Uterus (tissue), 4 donors: ENCODE measurements at places on chromosomes 16 and 17.

GRCh38 chr16:82055117-82055516 lies 20.1 kb downstream of the HSD17B2 start:
- no peak for DNase-seq

- DNase-seq = peak; percentile 84
Measured at GRCh38 chr17:40550608-40551007, 14.7 kb downstream of the CCR7 start.

GRCh38 chr16:78684655-78685375 lies 585.4 kb downstream of the WWOX start:
- peak; percentile 75 for DNase-seq

DNA sequence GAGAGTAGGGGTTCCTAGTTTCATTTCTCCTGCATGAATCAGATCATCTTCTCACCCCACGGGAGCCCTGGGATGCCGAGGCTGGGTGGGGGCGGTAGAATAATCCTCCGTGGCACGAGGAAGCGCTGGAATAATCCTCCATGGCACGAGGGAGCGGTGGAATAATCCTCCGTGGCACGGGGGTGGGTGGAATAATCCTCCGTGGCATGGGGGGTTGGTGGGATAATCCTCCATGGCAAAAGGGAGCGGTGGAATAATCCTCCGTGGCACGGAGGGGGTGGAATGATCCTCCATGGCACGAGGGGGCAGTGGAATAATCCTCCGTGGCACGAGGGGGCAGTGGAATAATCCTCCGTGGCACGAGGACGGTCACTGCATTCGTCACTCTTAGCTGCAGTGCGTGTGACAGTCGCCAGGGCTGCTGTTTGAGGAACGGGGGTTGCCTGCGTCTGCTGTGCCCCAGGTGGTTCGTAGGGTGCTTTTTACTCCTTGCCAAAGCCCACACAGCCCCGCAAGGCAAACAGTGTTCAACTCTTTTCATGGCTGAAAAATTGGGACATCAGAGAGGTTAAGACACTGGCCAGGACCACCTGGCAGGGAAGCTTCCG lies 152.5 kb downstream of the BANP start:
- DNase-seq = no peak

DNA sequence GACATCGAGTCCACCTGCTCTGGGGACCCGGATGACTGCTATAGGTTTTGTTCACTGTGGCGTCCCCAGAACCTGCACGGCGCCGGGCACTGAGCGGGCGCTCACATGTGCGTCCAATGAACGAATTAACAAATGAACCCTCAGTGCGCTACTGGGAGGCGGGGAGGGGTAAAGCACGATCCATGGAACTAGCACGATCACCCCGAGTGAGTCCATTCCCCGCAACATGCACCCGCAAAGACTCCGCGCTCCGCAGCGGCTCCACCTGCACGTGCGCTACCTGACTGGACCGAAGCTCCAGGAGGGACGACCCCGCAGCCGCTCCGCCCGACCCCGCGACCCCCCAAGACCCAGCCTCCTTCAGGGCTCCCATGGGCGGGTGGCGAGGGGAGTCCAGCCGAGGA lies 491 bp downstream of the TRAP1 start:
- DNase-seq = no peak

GRCh38 chr17:77508047-77508715 lies 367.4 kb downstream of the SEC14L1 start:
- peak; percentile 7 for DNase-seq

GRCh38 chr16:67451061-67451703 lies 20.3 kb downstream of the HSD11B2 start:
- no peak for DNase-seq

- DNase-seq = no peak
Measured at GRCh38 chr17:48676963-48677558, 45.3 kb downstream of the PRAC1 start.

GRCh38 chr17:49926886-49927285 lies 42.1 kb upstream of the DLX4 start:
- DNase-seq = no peak

- no peak for DNase-seq
Measured at GRCh38 chr16:4426021-4426684, 485 bp downstream of the DNAJA3 start.

GRCh38 chr16:86978445-86979030 lies 338.7 kb downstream of the C16orf95 start:
- no peak for DNase-seq

GRCh38 chr17:56297184-56297583 lies 143.9 kb downstream of the ANKFN1 start:
- no peak for DNase-seq

DNA sequence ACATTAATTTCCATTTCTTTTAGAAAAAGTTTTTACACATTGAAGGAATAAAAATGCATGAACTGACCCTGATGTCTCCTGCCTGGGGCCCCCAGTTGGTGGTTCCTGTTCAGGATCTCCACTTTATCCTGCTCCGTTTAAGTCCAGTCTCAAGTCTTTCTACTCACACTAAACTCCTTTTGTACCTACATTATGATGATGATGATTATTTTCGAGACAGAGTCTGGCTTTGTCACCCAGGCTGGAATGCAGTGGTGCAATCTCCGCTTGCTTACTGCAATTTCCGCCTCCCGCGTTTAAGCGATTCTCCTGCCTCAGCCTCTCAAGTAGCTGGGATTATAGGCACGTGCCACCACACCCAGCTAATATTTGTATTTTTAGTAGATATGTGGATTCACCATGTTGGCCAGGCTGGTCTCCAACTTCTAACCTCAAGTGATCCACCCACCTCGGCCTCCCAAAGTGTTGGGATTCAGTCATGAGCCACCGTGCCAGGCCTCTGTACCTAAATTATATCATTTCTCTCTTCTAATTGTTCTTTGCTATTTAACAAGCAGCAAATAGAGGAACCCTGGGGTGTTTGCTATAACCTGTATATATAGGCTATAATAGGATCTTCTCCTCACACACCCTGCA lies 2.2 kb upstream of the FOXK2 start:
- no peak for DNase-seq

- DNase-seq = no peak
Measured at GRCh38 chr16:56860226-56861020, 4.6 kb upstream of the SLC12A3 start.

DNA sequence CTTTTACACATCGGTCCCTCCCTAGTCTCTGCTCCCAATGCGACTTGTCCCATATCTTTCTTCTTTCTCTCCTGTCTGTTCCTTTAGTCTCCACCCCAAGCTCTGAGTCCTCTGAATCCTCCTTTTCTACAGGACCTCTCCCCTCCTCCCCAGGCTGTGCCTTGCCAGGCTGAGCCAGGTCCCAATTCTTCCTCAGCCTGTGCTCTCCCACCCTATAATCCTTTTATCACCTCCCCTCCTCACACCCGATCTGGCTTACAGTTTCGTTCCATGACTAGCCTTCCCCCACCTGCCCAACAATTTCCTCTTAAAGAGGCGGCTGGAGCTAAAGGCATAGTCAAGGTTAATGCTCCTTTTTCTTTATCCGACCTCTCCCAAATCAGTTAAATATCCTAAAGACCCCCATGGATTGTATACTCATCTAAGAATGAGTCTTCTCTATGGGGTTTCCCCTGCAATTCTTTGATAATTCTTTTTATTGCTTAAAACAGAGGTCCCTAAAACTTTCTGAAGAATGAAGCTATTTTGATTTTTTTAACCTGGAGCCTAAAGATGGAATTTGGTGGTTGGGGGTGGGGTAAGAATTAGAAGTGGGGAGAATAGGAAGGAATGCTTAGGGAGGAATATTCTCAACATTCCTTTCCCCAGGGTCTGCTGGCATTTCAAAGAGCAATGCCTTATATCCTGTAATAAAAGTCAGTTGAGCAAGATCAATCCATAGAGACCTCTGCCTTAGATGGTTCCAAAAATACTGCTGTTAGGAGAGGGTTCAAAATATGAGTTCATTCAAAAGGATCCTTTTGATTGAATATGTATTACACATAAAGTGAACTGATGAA lies 102.8 kb downstream of the MYO1D start:
- DNase-seq = no peak

- DNase-seq = peak; percentile 27
Measured at GRCh38 chr17:19380481-19381301, 2.4 kb downstream of the MAPK7 start.

GRCh38 chr17:81713004-81713555 lies 996 bp downstream of the SLC25A10 start:
- no peak for DNase-seq

DNA sequence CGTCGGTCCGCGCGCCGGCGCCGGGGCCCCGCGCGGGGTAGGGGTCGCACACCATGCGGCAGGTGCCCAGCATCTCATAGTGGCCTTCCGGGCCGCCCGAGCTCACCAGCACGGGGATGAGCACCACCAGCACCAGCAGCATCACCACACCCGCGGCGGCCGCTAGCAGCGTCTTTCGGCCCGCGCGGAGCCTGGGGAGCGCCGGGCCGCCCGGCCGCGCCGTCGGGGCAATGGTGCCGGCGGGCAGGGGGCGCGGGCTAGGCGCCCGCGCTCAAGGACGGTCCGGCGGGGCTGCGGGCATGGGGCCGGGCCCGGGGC lies 237 bp downstream of the C1QL1 start:
- DNase-seq = no peak

DNA sequence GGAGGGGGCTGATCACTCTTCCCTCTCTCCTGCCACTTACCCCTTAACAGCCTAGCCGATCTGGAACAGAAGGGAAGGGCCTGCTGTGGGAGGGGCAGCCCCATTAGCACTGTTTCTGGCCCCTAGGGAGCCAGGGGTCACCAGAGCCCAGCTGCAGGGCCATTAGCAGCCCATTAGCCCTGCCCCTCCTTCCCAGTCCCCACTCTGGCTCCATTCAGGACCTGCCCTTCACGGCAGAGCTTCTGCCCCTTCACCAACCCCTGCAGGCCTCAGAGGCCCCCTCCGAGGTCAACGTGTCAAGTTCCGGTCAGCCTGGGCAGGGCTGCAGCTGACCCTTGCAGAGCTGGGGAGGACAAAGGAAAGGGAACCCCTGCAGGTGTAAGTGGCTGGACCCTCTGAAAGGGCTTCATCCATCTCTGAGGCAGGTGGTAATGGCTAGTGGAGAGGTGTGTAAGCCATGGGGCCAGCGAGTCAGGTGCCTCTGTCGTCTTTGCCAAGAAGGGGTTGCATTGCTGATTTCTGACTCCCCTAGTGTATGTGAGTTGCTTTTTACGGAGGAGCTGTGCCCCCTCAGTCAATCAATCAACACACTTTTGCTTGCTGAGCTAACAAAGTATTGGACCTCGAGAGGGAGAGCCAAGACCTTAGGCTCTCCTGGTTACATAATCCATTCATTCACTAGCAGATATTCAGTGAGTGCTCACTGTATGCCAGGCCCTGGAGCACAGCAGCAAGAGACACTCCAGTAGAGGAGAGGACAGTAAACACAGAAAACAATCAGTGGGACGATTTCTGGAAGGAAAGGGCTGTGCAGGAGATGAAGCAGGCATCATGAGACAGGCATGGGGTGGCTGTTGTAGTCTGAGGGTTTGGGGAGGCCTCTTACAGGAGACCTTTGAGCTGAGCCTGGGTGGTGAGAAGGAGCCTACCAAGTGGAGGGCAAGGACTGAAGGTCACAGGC lies 18.2 kb upstream of the KCNJ12 start:
- no peak for DNase-seq

DNA sequence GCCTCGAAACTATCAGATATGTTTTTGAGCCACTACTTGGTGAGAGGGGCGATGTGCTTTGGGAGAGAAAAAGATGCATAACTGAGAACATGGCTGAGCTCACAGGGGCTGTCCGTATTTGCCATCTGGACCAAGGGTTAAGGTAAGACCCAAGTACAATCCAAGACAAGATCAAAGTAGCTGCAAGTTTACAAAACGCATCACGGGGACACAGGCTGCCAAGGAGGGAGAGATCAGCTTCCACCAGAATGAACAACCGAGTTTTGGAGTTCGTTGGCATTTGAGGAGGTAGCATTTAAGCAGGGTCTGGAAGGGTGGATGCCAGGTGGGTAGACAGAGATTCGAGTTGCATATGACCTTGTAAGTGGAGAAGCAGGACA lies 2.2 kb downstream of the PITPNC1 start:
- DNase-seq = no peak

DNA sequence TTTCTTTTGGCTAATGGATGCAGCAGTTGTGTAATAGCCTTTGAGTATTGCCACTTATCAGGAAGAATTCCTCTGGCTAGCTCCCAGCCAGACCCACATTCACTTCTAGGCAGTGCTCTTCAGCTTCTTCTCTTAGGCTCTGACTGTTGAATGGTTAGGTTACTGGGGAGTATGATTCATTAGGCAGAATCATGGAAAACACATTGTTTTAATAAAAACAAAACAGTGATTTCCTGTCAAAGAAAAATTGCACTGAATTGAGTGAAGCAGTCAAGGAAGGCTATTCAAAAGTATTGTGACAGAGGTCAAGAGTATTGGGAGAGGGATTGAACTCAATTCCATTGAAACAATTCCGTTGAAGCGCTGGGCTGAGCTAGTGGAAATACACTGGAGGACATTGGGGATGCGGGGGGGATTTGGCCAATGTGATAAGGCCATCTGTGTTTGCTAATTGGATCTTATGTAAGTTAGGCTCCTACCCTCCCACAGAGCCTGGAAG lies 68.0 kb downstream of the CNTNAP4 start:
- DNase-seq = no peak

- no peak for DNase-seq
Measured at GRCh38 chr16:1615761-1616160, 3.6 kb downstream of the CRAMP1 start.

DNA sequence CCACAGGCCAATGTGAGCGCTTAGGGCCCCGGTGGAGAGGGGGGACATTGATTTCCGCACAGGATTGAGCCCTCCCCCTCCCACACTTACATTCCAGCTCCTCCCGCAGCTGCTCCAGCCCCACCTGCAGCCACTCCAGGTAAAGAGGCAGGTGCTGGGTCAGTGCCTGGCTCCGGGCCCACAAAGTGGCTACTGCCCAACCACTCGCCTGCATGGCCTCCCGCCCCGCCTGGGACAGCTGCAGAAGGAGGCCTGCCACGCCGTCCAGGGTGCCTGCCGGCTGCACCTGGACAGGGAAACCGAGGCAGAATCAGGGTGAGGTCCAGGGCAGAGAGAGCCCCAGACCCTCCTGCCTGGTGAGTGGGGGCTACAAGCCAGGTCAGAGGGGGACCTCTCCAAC lies 46.3 kb downstream of the RMI2 start:
- no peak for DNase-seq

- DNase-seq = no peak
Measured at GRCh38 chr16:88548131-88548874, 21.9 kb upstream of the ZC3H18 start.

- peak; percentile 26 for DNase-seq
Measured at GRCh38 chr17:7852919-7853690, 1.8 kb upstream of the TMEM88 start.

DNA sequence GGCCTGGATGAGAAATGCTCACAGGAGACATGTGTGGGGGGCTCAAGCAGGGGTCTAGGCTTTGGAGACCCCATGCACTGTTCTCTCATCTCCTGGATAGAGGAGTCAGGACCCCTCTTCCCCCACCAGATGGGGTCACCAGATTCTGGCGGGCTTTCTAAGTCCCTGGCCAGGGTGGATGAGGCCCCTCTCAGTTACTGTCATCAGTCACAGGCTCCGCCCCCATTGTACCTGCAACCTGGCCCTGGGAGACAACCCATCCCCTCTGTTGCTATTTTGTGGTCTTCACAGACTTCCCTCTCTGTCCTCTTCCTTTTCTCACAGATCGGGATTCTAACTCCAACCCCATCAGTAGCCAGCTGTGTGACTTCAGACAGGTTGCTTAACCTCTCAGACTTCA lies 33.5 kb upstream of the NDRG4 start:
- DNase-seq = no peak

GRCh38 chr16:13083681-13084080 lies 182.3 kb downstream of the SHISA9 start:
- DNase-seq = no peak
